ENCODE measurements at places on chromosomes 12 and 14. TPM values are rescaled to one million over a fixed set of nuclear protein-coding genes. Genes with fewer than 3 reads are reported as not detected.

P2RX7 gene
- total RNA-seq, result 65.7 TPM

LMNTD1 gene
- total RNA-seq, result not detected

ERBB3 gene
- total RNA-seq, result 172 TPM

DLGAP5 gene
- total RNA-seq, result 2.6 TPM

GALNT8 gene
- not detected for total RNA-seq

RHOJ gene
- total RNA-seq, result 4.4 TPM

TAS2R9 gene
- total RNA-seq, result not detected

MMP19 gene
- total RNA-seq, result 4.6 TPM

LRRK2 gene
- total RNA-seq, result 20.8 TPM

NRL gene
- total RNA-seq, result 2.9 TPM

PPFIA2 gene
- total RNA-seq, result 0.32 TPM

CLEC4D gene
- not detected for total RNA-seq

ACOT4 gene
- 2.3 TPM for total RNA-seq

SIX1 gene
- total RNA-seq, result 0.64 TPM

ATL1 gene
- total RNA-seq, result 12.2 TPM

SOAT2 gene
- not detected for total RNA-seq

CABP1 gene
- total RNA-seq, result 0.19 TPM

FITM1 gene
- 2.3 TPM for total RNA-seq

FAM90A1 gene
- not detected for total RNA-seq

GLTP gene
- 599 TPM for total RNA-seq

PLEKHH1 gene
- total RNA-seq, result 16.9 TPM

CISTR gene
- not detected for total RNA-seq

RFX4 gene
- total RNA-seq, result not detected

SLC24A4 gene
- total RNA-seq, result 0.51 TPM

MYO1H gene
- not detected for total RNA-seq

All from suprapubic skin (tissue), 4 donors.